ENCODE measurements at places on chromosomes 16 and 17. TPM values are rescaled to one million over a fixed set of nuclear protein-coding genes. Genes with fewer than 3 reads are reported as not detected.

GRCh38 chr16:65463652-65464260 is 341.9 kb upstream of the CDH11 start:
- no peak for DNase-seq

DNA sequence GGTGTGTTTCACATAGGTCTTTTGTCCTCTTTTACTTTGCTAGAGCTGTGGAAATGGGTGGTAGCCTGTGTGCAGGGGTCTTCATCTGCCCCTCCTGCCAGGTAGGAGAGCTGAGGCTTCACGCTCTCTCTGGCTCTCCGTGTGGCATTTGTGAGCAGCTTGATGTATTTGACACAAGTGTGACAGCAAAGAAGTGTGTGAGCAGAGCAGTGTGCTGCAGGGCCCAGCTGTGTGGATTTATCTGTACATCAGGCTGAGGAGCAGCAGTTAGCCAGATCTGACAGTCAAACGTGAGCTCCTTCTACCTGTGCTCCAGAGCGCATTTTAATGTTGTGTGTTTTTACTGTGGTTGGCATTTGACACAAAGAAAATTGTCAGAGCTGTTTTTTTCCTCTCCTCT is 101.8 kb downstream of the FTO start:
- DNase-seq, result no peak

DNA sequence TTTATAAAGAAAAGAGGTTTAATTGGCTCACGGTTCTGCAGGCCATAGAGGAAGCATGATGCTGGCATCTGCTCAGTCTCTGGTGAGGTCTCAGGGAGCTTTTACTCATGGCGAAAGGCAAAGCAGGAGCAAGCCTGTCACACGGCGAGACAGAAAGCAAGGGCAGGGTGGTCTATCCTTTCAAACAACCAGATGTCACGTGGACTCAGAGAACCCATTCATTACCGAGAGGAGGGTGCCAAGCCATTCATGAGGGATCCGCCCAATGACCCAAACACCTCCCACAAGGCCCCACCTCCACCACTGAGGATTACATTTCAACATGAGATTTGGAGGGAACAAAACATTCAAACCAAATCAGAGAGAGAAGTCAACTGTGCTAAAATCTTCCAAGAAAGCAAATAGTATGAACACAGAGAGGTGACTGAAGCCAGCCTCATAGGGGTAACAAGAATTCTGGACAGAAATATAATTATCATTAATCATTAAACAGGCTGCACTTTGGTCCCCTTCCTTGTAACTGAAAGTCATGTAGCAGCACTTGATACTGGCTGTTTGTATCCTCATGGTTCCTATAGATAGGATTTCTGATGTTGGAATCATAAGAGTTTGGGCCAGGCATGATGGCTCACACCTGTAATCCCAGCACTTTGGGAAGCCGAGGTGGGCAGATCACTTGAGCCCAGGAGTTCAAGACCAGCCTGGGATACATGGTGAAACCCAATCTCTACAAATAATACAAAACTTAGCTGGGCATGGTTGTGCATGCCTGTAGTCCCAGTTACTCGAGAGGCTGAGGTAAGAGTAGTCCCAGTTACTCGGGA is 52.5 kb upstream of the B4GALNT2 start:
- no peak for DNase-seq

- DNase-seq, result no peak
These were observed 5.1 kb upstream of the ADCY7 start for GRCh38 chr16:50261160-50261706.

DNA sequence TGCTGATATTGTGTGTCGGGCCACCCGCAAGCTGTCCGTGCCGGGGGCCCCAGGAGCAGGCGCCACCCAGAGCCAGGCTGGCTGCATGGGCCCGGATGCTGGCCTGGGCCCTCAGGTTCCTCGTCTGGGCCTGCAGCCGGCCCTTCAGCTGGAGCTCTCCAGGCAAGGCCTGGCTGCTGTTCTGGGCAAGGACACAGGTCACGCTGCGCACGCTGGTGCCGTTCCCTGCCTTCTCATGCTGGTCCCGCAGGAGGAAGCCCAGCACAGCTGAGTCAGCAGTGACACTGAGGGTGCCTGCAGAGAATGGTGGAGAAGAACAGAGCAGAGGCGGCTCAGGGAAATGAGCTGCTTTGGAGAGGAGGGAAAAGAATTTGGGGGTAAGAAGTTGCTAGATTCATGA is 79.9 kb downstream of the RMI2 start:
- DNase-seq, result no peak

DNA sequence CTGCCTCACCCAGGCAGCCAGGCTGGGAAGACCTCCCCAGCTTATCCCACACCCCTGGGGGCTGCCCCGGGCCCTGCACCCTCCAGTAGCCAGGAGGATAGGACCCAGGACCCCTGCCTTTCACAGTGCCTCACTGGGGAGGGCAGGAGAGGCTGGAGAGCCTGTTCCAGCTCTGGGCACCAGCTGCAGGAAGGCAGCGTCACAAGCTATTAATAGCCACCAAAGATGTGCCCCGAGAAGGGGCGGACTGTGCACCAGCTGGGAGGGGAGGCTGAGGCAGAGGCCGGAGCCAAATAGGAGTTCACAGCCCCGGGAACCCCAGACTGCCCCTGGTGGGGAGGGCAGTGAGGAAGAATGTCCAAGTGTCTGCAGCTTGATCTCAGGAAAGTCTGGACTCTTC is 8.8 kb downstream of the SBK1 start:
- no peak for DNase-seq

- no peak for DNase-seq
These were observed 9.2 kb downstream of the CDIP1 start for GRCh38 chr16:4529085-4530060.

DNA sequence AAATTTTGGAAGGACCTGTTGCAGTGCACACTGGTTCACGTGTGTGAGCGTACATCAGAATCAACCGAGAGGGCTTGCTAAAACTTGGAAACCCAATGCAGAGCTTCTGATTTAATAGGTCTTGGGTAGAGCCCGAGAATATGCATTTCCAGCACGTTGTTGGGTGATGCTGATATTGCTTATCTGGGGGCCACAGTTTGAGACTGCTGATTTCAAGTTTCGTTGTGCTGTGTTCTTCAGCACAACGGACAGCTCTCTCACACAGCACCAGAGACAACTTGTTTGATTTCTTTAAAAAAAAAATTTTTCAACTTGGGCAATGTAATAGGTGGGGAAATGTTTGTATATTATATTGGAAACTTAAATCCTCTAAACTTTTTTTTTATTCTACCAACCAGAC is 9.4 kb downstream of the OR4D2 start:
- no peak for DNase-seq

- no peak for DNase-seq
These were observed 153.9 kb upstream of the TBX2 start for GRCh38 chr17:61245706-61246135.

The KCTD19 gene
- total RNA-seq, result 1.4 TPM

GRCh38 chr16:35149550-35149949 is 1690.1 kb downstream of the TP53TG3F start:
- no peak for DNase-seq

The ITGA2B gene
- total RNA-seq, result not detected

GRCh38 chr16:20814784-20815183 is 8.5 kb downstream of the REXO5 start:
- no peak for DNase-seq

DNA sequence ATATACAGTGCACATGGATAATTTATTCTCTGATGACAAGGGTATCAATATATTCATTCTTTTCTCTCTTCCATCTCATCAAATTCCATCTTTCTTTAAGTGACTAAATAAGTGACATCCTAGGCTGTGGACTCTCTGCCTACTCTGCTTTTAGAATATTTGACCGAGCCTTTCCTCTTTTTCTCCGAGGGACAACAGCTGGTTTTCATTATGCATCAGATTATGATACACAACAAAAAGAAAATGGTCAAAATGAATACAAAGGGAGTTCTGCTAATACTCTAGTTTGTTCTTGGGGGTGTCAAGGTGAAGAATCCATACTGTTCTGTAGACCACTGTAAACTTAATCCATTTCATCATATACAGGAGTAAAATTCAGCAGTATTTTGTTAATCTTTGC is 942.6 kb downstream of the KCNJ2 start:
- DNase-seq, result no peak

- DNase-seq, result no peak
These were observed 259.3 kb downstream of the PARN start for GRCh38 chr16:14370736-14371234.

DNA sequence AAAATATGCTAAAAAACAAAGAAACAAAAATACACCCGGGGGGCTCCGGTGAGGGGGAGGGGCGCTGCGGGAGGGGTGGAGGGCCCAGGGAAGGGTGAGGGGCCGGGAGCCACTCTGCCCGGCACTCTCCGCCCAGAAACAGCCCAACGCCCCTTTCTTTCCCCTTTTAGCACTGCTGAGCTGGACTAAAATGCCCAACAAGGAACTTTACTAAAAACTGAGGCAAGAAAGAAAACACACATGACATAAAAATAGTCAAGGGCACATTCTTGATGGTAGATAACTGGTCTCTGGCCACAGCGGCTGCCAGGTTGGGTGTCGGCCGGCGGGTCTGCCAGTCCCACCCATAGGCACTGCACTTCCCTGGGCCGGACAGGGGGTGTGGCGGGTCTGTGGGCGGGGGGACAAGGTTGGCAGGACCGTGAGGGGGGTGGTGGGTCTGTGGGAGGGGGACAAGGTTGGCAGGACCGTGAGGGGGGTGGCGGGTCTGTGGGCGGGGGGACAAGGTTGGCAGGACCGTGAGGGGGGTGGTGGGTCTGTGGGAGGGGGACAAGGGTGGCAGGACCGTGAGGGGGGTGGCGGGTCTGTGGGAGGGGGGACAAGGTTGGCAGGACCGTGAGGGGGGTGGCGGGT is 20.9 kb downstream of the METRNL start:
- DNase-seq, result no peak

DNA sequence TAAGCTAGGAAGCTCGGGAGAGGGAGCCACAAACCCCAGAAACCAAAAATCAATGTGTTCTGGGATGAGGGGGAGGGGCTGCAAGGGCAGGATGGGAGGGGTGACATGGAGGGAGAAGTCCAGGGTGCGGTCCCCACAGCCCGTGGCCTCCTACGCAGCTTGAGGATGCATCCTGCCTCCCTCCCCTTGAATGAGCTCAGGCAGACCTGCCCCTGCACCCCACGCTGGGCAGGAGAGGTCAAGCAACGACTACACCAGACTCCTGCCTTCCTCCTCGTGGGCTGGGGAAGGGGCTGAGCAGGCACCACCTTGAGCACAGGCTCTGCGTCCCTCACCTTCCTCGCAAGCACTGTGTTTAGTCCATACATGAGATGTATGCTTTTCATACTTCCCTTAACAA is 3.9 kb downstream of the ANKRD13B start:
- no peak for DNase-seq

The ZNF276 gene
- total RNA-seq, result 35.6 TPM

The PPP1R27 gene
- total RNA-seq, result not detected
